ENCODE measurements at places on chromosomes 6 and 20.

DNA sequence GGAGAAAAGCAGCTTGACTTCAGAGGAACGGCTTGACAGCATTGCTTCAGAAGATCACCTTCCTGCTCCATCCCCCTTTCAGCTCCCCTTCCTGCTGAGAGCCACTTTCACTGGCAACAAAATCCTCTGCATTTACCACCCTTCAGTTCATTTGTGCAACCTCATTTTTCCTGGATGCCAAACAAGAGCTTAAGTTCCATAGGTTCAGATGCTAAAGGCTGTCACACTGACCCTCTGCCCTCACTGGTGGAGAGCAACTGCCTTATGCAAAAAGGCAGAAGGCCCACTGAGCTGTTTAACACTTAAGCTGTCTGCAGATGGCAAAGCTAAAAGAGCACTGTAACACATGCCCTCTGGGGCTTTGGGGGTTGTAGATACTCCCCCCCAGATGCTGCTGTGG is 131.2 kb upstream of the SPACA1 start:
- no peak for DNase-seq

- peak; percentile 7 for DNase-seq
These were observed 27.9 kb upstream of the DSP start for GRCh38 chr6:7513529-7513928.

DNA sequence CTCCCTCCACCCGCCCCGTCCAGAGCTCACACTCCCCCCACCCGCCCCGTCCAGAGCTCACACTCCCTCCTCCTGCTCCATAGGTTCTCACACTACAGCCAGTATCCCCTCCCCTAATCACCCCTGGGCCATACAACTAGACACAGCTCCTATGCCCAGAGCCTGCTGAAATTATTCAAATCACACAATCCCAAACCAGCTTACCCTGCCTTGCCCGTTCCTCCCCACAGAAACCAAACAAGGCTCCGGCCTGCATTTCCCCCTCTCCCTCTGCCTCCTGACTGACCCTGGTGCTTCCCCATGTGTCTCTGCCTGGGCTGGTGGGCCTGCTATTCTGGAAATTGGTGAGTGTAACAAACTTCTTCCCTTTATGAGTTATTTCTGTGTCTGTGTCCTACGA is 18.6 kb downstream of the SLC2A4RG start:
- DNase-seq, result no peak

GRCh38 chr20:1212607-1213396 is 9.5 kb downstream of the C20orf202 start:
- DNase-seq, result peak; percentile 67

- no peak for DNase-seq
These were observed 75.5 kb upstream of the CD2AP start for GRCh38 chr6:47402081-47402480.

- DNase-seq, result no peak
These were observed 61.3 kb downstream of the ZDHHC14 start for GRCh38 chr6:157442291-157442690.

GRCh38 chr6:6997263-6998193 is 110.2 kb upstream of the RREB1 start:
- DNase-seq, result no peak

DNA sequence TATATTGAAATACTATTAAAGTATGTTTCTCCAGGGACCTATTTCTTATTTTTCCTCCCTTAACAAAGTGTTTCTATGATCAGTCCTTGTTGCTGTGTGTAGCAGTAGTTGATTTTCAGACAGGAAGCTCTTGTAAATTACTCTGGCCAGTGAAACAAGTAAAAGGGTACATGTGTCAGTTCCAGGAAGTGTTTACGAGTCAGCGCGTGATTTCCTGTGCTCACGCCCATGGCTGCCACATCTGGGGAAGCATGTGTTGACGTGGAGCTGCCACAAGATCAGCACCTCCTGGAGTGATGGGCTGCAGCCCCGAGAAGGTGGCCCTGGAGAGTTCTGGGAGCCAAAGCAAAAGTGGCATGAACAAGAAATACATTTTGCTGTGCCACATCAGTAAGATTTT is 38.6 kb upstream of the GGTLC1 start:
- DNase-seq, result peak; percentile 8

DNA sequence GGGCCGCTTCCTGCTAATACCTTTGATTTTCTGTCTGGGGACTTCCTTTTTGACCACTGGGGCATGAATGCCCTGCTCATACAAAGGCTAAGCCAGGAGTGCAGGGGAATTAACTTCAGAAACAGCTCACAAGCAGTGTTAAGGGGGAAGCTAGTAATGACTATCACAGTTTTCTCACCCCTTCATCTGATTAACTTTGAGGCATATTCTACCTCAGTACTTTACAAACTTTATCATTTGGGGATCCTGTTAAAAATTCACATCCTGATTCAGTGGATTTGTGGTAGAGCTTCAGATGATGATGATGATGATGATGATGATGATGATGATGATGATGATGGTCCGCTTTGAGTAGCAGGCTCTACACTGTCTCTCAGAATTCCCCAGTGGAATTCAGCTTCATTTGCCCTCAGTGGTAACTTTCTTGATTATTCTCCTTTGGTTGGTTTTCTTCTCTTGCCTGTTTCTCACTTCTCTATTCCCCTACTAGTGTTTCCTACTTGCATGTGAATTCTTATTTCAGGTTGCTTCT is 78.4 kb upstream of the TMEM170B start:
- no peak for DNase-seq

DNA sequence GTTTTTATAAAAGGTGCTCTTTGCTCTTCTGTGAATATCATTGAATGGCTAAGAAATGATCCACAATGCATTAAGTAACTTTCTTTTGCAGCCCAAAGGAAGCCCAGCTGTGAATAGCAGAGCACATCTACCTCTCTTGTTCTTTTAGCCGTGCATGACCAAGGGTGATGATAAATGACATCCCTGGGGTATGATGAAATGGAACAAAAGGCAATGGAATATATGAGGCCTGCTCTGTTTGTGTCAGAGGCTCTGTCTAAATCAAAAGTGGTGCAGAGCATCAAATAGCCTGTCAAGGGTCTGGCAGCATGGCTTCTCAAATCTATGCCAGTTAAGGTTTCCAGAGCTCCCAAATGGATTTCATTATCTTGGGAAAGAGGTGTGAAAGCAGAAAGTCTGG is 362.6 kb upstream of the RNF217 start:
- no peak for DNase-seq

DNA sequence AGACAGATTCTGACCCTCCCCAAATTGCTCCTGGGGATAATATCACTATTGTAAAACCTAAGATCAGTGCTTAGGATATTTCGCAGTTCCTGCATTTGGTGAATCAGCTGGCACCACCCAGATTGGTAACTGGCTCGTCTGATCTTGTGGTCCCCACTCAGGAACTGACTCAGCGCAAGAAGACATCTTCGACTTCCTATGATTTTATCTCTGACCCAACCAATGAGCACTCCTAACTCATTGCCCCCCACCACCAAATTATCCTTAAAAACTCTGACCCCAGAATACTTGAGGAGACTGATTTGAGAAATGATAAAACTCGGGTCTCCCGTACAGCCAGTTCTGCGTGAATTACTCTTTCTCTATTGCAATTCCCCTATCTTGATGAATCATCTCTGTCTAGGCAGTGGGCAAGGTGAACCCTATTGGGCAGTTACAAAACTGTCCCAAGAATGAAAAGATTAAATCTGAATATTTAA is 55.7 kb upstream of the PRND start:
- no peak for DNase-seq

- DNase-seq, result no peak
These were observed 35.4 kb upstream of the PHACTR2 start for GRCh38 chr6:143642403-143642802.

GRCh38 chr6:16759181-16759645 is 2.0 kb downstream of the ATXN1 start:
- no peak for DNase-seq

GRCh38 chr6:109321752-109322151 is 60.5 kb downstream of the CD164 start:
- no peak for DNase-seq

DNA sequence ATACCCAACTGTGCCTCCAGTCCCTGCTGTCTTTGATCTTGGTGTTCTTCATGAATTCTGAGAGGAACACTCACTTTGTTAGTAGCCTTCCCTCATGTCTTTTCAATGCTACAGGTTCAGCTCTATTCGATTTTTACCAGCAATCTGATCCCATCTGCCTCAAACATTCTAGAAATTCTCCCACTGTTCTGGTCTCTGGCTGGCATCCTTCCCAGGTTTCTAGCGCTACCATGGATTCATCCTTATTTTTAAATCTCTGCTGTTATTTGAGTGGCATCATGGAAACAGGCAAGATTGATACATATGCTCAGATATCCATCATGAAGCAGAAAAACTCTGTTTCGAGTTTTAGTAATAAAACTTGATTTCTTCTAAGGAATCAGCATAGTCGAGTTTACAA is 94.8 kb downstream of the GRM1 start:
- no peak for DNase-seq

DNA sequence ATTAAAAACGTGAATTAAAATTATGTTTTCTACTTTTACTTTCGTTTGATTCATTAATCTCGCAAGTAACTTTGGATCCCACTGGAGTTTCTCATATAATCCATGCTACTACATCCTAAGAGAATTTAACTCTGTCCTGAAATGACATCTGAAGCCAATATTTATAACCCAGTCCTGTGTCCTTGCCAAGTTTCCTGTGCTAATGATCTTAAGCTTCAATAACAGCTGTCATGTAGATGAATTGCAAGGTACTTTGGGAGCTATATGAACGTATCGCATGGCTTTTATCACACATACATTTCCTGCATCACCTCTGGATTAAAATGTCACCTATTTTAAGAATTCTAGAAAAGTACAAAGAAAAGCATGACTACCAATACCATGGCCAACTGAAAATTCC is 833.8 kb upstream of the CITED2 start:
- DNase-seq, result no peak
